Amniotic stem cell (primary cell): ENCODE measurements at places on chromosomes 5 and 9.

DNA sequence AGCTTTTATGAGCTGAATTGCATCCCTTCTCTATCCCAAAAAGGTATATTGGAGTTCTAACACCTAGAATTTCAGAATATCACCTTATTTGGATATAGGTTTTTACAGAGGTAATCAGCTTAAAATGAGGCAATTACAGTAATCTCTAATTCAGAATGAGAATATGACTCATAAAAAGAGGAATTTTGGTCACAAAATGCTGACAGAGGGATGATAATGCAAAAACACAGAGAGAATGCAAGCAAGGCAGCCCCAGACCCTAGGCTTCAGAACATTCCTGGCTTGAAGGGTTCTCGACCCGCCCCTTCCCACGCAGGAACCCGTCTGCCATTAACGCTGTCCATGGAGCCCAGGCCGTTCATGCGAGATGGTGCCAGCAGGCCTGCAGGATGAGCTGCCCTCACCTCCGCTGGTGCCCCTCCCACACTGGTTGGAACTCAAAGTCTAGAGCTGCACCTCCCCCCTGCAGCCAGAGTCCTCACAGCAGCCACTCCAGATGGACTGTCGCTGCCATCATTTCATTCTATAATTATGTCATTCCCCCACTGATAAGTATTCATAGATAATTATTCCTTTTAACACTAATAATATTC is 1173.4 kb upstream of the ACO1 start:
- DNase-seq, result no peak

DNA sequence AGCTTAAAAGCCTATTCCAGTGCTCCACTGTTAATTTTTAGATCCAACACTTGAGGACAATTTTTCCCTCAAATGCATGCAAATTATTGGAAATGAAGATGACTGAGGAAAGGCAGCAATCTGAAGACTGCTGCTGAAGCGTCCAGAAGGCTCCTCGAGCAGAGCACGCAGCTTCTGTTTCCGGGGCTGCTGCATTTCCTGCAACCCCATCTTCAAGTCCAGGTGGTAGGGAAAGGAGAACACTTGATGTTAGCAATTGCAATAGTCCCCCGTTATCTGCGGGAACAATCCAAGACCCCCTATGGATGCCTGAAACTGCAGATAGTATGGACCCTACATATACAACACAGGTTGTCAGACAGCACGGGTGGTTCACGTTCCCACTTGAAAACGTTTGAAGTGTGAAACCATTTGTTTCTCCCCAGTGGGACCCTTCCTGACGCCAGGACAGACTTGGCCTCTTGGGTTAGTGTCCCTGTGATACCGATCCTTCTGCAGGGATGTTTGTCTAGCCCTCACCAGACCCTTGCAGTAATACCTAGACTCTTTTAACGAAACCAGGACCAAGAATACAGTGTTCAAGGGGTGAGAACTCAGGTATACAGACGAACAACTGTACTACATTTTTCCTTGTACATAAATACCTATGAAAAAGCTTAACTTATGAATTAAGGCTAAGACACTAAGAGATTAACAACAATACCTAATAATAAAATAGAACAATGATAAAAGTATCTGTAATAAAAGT is 152.3 kb downstream of the HSD17B3 start:
- no peak for DNase-seq

DNA sequence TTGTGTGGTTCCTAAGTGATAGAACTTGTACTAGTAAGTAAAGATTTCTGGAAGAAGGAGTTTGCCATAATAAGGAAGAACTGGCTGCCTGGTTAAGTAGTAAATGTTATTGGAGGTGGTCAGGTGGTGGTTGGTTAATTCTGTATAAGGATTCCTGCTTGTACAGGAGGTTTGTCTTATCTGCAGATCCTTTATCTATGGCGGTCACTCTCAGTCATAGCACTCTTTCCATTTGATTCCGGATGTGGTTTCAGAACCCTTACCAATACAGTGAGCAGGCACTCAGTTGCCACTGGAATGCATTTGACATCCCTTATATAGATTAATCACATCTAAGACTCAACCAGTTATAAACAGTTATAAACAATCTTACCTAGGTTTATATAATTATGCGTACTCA is 50.3 kb downstream of the RAD50 start:
- DNase-seq, result no peak

DNA sequence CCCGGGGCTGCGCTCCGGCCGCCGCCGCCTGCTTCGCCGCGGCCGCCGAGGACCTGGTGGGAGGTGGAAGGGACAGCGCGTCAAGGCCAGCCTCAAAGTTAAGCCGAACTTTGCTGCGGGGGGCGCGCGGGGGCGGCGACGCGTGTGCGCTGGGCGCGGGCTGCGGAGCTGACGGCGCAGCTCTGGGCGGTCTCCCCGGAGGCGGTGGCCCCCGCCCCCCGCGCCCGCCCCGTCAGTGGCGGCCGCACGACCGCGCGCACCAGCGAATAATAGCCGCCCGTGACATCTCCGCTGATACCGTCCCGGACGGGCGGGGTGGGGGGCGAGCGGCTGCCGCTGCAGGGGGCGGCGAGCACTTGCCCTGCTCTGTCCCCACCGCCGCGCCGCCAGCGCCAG is 579 bp upstream of the FAM78A start:
- DNase-seq, result no peak

- DNase-seq, result no peak
These were observed 15.0 kb downstream of the CYFIP2 start for GRCh38 chr5:157280927-157281326.

DNA sequence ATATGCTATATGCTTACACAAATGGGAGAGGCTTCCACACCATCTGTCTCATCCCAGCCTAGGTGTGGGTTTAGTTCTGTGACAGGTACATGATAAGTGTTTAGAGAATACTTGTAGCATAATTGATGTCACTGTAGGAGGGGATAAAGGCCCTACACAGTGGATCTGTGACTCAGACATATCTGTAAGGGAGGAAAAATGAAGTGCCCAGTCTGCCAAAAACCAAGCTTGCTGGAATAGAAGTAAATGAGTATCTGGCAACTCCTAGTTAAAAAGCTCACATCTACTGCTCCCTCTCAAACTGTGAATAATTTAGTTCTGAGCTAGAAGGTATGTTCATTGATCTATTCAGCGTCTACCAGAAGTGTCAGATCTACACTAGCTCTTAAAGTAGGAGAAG is 38.9 kb upstream of the FAM174A start:
- DNase-seq, result no peak

GRCh38 chr9:5563417-5563815 is 53.1 kb downstream of the PDCD1LG2 start:
- DNase-seq, result no peak

GRCh38 chr5:110354311-110354710 is 372.2 kb downstream of the TMEM232 start:
- DNase-seq, result no peak
